ENCODE measurements at places on chromosomes 11 and 22. TPM values are rescaled to one million over a fixed set of nuclear protein-coding genes. Genes with fewer than 3 reads are reported as not detected.

- DNase-seq = peak; percentile 57
Observed at GRCh38 chr11:96188243-96189006, 154.6 kb downstream of the MAML2 start.

GRCh38 chr11:103892603-103893002 lies 143.8 kb upstream of the DDI1 start:
- DNase-seq = no peak

GRCh38 chr11:106275151-106275550 lies 197.7 kb downstream of the AASDHPPT start:
- DNase-seq = no peak

DNA sequence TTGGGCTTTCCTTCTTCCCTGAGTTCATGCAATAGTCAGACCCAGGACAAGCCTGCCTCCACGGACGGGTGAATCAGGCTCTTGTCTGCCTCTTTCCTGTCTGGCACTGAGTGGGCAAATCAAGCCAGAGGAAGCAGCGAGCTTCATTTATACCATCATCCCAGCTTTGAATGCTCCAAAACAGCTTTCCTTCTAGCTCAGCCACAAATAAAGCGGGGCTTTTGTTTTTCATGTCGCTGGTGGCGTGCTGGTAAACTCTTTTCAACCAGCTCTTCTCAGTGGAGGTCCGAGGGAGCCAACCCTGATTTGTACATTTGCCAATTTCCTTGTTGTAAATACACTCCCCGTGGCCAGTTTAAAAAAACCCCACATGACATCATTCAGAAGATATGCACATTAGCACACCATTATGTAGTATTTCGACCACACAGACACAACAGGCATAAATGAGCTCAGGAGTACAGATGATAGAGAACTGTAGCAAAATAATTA lies 8.6 kb downstream of the C11orf91 start:
- DNase-seq = no peak

GRCh38 chr22:36056980-36057379 lies 28.4 kb upstream of the RBFOX2 start:
- DNase-seq = no peak

Gene THOC5
- total RNA-seq = 45.7 TPM
